ENCODE measurements at places on chromosomes 6 and 20. TPM values are rescaled to one million over a fixed set of nuclear protein-coding genes. Genes with fewer than 3 reads are reported as not detected.

Gene BHLHE23
- polyA plus RNA-seq = not detected

Gene CD40
- 21.3 TPM for polyA plus RNA-seq

Gene RIPOR2
- 7.3 TPM for polyA plus RNA-seq

DNA sequence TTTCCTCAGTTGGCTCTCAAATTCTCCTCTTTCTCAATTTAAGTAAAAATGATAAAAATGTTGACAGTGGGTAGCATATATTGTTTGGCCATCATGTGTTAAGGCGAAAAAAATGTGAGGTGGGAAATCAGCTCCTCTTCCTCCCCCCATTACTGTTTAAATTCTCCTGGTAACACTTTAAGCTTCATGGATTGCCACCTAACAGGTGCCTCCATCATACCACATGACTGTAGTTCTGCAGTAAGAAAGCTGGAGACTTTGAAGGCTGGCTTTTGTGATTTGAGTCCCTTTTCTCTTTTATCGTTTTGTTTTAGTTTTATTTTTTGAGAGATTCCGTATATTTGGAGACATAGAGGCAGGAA, 1.2 kb downstream of the ZFAND3 start:
- no peak for DNase-seq

Gene HTR1E
- not detected for polyA plus RNA-seq

Gene PHACTR3
- 0.62 TPM for polyA plus RNA-seq

DNA sequence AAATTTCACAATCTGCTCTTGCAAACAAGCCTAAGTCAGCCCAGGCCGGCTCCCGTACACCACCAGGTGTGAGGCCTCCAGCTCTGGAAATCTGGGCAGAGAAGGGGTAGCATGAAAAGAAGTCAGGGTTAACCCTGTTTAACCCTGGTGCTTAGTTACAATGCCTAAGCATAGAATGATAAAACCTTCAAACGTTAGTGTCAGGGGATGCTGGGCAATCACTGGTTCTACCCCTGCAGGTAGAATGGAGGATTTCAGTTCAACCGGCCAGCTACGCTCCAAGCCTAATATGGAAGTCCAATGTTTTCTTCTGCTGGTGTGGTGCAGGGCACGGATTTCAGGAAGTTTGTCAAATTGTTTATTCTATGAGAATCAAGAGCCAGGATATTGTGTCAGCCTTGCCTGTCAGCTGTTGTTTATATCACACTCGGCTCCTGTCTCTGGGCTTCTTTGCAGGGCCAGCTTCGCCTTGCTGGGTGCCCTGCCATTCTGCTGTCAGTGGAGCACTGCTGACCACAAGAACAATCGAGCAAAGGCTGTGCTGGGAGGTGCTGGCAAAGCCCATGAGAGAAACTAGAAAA, 20.2 kb upstream of the CD93 start:
- DNase-seq = no peak

Gene IRF4
- 0.30 TPM for polyA plus RNA-seq

DNA sequence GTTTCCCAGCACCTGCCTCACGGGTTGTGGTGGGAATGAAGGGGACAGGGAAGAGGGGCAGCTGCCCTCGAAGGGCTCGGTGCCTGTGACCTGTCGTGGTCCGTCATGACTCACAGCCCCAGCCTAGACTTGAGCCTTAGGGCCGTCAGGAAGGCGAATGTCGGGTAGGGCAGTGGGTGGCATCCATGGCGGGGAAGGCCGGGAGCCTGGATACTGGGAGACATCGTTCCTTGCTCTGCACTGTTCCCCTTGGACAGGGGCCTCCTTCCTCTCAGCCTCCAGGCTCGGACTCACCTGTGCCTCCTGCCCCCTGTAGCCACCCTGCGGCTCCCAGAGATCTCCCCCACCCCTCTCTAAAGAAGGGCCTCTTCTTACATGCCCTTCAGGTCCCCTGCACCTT, 52.2 kb upstream of the APCDD1L start:
- DNase-seq = no peak

DNA sequence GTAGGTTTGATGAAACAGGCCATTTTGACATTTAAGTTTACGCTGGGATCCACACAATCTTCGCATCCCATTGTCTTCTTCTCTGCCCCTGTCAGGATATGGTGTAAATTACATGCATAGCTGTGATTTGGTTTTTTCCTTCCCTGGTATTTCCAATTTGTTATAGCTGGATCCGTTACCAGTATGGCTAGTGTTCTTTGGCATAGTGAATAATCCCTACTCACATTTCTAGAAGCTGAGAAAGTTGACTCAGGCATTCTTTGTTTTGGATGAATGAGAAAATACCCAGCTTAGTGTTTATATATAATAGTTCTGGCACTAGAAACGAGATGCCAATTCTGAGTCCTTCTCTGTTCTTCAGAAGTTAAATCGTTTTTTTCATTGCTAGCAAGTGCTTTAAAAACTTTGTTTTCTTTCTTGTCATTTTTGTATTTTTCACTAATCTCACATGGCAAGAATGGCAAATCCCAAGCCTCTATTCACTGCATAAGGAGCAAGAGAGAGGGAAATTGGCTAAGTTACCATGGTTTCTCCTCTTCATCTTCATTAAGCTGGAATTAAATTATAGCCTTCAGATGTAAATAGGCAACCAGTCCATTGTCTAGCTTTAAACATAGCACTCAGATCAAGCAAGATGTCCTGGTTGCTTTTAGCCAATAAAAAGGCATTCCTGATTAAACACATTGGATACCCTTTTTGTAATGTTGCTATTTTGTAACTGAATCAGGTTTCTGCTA, 91.9 kb upstream of the LAMP5 start:
- DNase-seq = no peak

DNA sequence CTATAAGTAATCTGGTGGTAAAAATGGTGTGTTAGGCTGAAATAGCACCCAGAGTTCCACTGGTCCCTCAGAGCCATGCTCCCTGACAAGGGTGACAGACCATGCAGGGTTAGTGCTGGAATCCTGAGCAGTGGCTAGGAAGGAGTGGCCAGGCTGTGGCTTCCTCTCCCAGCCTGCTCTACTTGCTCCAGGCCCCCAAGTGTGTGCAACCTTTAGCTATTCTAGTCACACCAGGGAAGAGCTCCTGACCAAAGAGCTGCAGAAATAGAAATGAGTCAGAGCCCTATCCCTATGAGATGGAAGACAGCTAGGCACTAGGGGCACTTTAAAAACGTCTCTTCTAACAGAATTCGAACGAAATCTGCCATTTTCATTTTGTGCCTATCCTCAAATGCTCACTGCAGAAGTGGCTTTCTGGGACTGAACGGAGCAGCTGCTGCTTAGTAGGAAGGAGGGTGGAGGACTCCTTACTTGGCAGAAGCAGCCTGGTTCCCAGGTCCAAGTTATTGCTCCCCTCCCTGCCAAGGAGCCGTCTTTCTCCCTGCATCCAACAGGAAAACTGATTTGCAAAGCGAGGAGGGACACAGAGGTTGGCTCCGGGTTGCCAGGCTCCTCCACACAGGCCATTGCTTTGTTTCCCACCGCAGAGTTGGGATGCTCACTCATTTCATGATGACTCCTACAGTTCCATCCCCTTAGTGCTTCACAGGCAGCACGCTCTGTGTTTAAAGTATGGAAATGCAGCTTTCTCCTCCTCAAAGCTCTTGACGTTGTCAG, 754.5 kb downstream of the C6orf118 start:
- no peak for DNase-seq

GRCh38 chr6:160238761-160239751, 19.6 kb downstream of the SLC22A2 start:
- no peak for DNase-seq

DNA sequence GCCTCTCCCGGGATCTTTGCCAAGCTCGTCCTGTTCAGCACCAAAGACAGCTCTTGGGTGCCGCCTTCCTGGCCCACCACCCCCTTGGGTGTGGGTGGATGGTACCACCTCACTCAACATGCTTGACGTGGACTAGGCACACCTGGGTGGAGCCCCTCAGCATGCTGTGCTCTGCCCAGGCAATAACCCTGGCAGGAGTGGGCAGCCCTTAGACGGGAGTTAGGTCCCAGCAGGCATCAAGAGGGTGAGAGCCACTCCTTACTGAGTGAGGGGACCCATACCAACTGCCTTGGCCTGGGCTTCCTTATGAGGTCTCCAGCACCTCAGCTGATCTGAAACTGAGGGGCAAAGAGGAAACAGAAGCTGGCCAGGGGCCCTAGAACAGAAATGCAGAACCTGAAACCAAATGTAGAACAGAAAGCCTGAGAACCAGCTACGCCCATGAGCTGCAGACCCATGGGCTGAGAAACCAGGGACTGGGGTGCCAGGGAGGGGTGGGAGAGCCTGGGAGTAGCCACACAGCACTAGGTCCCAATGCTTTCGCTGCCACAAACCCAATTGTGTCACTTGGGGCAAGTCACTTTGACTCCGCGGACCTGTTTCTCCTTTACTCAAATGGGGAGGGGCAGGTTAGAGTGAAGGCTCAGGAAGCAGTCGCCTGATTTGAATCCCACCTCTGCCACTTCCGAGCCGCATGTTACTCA, 2.0 kb downstream of the FGD2 start:
- no peak for DNase-seq

Gene SUMO4
- not detected for polyA plus RNA-seq

GRCh38 chr6:75751443-75751842, 2.4 kb downstream of the MYO6 start:
- no peak for DNase-seq

Gene DLK2
- 0.67 TPM for polyA plus RNA-seq

DNA sequence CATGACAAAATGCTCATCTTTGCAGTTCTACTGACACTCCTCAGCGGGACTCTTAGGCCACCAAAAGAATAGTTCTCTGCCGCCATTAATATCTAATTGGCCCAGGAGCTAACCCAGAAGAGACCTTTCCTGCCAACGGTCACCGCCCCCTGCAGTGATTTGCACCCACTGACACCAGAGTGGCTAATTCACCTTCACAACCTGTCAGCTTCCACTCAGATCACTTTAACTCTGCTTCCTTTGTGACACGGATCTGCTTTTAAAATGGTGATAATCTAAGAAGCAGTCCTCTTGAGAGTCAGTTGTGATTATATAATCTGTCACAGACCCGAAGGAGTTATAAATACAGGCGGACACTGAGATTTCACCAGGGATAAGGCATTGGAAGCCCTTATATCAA, 172.8 kb downstream of the FRK start:
- no peak for DNase-seq

DNA sequence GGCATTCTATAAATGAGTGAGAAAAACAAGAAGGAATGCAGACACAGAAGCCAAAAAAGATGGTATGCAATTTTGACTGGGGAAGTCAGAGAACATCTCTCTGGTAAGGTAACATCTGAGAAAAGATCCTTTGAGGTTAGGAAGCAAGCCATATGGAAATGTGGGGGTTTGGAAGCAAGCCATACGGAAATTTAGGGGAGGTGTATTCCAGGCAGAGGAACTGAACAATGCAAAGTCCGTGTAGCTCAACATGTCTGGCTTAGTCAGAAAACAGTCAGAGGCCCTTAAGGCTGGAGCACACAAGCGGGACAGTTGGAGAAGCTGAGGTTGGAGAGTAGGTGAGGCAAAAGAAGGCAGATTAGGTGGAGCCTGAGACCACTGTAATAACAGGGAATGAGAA, 35.3 kb downstream of the RALGAPA2 start:
- DNase-seq = no peak

GRCh38 chr6:104887350-104887749, 27.6 kb upstream of the HACE1 start:
- DNase-seq = peak; percentile 28

- no peak for DNase-seq
These were observed 393.2 kb upstream of the SOX4 start for GRCh38 chr6:21200134-21200870.

GRCh38 chr20:1741309-1742048, 83.9 kb upstream of the SIRPG start:
- no peak for DNase-seq

GRCh38 chr6:166813461-166813860, 142.9 kb downstream of the RNASET2 start:
- no peak for DNase-seq

Gene GPX5
- polyA plus RNA-seq = not detected

Gene TFAP2C
- 1.2 TPM for polyA plus RNA-seq

GRCh38 chr6:13715444-13715883, 3.8 kb upstream of the RANBP9 start:
- no peak for DNase-seq

GRCh38 chr6:75348882-75349261, 64.3 kb upstream of the TMEM30A start:
- DNase-seq = no peak

GRCh38 chr20:43444107-43444506, 13.6 kb upstream of the SRSF6 start:
- DNase-seq = no peak

- DNase-seq = no peak
These were observed 5.4 kb downstream of the SYS1 start for GRCh38 chr20:45368221-45368980.

- DNase-seq = no peak
These were observed 59.2 kb downstream of the RBM38 start for GRCh38 chr20:57450419-57450818.

DNA sequence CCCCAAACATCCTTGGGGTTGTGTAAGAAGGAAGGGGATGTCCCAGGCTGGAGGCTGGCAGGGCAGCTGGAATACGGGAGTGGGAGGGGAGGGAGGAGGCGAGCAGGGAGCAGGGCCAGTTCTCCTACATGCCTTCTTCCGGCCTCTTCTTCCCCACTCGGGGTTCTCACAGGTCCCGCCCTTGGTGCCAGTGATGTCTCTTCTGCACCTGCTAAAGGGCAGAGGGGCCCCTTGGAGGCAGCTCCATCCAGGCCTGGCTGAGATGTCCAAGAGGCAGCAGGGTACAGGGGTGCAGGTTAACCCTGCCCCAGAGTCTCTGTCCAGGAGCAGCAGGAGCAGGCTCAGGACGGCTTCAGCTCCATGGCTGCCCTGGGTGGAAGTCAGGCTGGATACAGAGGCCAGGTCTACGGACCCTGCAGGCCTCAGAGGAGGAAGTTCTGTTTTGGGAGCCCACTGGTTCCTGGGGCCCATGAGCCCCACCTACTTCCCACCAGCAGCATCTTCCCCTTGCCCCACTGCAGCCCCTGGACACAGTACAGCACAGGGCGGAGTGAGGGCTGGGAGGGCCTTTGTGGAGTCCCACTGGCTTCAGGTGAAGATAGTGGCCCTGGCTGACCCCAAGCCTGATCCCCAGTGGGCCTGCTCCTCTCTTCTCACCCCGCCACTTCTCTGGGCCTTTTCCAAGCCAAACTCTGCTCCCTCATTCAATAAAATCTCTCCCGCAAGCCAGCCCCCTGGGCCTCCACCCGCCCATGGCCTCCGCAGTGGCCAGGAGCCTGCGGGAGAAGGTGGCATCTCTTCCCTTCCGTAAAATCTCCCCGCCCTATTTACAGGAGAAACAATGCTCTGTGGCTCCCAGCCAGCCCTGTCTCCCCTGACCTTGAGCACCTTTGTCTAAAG, 60.4 kb downstream of the YTHDF1 start:
- no peak for DNase-seq

Gene TPD52L1
- polyA plus RNA-seq = 160 TPM

GRCh38 chr6:149102324-149102723, 215.2 kb upstream of the TAB2 start:
- no peak for DNase-seq

DNA sequence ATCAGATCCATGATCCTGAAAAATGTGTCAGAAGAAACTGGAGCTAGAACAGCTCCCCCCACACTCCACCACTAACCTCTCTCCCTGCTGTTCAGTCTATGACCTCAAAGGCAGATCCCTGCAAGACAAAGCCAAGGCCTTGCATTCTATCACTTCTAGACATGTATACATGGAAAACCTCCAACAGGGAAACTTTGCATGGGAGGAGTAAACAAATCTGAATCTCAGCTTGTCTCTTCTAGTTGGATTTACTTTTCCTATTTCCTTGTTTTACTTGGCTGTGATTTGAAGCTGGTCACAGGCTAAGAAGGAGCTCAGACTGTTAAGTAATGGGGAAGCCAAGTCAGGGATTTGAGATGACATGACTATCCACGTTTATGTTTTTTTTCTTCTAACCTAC, 456.8 kb upstream of the CHD6 start:
- DNase-seq = no peak

- no peak for DNase-seq
These were observed 51.4 kb downstream of the CLIC5 start for GRCh38 chr6:45964300-45964699.

Data from urinary bladder (tissue), 4 donors.